ENCODE measurements at places on chromosomes 3 and 15.

DNA sequence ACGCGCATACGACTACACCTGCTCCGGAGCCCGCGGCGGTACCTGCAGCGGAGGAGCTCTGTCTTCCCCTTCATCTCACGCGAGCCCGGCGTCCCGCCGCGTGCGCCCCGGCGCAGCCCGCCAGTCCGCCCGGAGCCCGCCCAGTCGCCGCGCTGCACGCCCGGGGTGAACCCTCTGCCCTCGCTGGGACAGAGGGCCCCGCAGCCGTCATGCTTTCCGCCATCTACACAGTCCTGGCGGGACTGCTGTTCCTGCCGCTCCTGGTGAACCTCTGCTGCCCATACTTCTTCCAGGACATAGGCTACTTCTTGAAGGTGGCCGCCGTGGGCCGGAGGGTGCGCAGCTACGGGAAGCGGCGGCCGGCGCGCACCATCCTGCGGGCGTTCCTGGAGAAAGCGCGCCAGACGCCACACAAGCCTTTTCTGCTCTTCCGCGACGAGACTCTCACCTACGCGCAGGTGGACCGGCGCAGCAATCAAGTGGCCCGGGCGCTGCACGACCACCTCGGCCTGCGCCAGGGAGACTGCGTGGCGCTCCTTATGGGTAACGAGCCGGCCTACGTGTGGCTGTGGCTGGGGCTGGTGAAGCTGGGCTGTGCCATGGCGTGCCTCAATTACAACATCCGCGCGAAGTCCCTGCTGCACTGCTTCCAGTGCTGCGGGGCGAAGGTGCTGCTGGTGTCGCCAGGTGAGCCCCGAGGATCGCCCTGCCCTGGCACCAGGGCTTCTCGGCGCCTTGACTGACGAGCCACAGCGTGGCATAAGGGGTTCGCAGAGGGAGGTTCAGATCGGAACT lies 420 bp downstream of the SLC27A2 start:
- DNase-seq, result no peak

DNA sequence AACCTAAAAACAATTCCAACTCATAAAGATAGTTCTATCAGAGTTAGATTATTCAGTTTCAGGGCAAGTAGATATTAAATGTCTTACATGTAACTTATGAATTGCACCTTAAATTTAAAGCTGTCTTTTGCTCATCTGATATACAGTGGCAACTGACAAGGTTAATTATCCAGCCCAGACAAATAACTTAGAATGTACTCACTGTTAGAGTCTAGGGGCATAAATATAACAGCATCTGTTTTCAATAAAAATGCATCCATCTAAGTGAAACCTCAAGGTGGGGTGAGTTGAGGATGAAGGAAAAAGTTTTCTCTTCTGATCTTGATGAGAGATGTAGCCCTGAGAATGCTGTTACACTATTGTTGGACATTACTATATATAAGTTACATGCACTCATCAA lies 112.6 kb downstream of the FBN1 start:
- no peak for DNase-seq

DNA sequence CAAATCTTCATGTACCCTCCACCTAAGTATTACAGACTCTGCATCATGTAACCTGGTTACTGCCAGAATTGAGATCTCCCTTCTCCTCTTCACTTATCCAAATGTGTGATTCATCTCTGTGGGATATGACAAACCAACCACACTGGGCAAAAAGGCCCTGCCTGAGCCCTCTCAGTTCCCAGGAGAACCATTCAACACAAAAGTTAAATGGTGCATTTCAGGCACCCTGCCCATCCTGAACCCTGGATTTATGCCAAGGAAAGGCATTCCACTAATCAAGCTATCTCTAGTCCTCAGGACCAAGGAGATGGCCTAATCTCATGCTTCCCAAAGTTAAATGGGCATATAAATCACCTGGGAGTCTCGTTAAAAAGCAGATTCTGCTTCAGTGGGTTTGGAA lies 108.5 kb downstream of the TNIK start:
- no peak for DNase-seq

- DNase-seq, result no peak
Observed at GRCh38 chr15:33742306-33742705, 226.0 kb upstream of the CHRM5 start.

GRCh38 chr3:154794391-154794790 lies 285.7 kb upstream of the MME start:
- no peak for DNase-seq

DNA sequence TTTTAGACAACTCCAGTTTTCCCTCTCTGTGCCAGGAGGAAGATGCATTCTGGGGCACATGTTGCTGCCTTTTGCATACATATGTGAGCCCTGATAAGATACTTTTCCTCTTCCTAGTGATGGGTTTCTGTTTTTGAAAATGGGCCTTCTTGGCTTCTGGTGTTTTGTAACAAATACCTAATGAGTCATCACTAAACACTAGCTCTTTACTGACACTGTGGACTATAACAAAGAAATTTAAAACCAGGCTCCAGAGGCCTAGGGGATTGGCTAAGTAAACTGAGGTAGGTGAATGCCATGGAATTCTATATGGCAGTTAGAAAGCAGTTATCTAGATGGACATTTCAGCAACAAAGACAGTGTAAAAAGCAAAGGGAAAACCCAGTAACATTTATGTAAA lies 93.4 kb upstream of the NR2E3 start:
- DNase-seq, result no peak

DNA sequence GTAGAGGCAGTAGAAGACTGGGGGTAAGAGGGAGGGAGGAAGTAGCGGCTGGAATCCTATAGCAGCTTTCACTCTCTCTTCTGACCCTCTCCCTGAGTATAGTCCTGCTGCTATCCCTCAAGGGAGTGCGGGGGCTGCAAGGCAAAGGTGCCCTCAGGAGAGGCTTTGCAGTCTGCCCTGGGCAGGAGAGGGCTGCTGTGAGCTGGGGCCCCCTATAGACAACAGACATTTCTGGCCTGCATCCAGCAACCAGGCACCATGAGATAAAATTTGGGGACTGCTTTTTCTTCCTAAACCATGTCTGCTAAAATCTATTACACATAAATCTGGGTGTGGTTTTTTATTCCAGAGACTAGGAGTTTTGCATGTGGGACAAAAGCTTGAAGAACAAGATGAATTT lies 48.0 kb downstream of the SACM1L start:
- DNase-seq, result no peak

- no peak for DNase-seq
Observed at GRCh38 chr3:97575742-97576141, 188.8 kb upstream of the ARL6 start.

DNA sequence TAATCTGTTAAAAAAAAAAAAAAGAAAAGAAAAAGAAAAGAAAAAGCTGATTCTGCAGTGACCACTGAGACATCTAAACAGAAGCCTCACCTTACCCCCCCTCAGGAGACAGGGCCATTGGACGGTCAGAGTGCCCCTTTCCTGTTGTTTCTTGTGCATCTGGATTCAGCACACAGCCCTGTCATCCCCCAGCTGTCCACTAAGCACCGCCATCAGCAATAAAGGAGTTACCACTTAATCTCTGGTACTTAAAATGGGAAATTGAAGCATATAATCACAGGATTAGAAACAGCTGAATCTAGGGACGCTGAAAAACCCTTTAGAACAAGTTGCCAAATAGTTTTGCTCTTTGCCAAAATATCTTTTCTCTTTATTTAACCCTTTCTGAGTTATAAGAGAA lies 62.5 kb downstream of the TRIM69 start:
- DNase-seq, result no peak
